Amygdala (tissue), 56 donors: ENCODE measurements at places on chromosomes 11 and 22.

DNA sequence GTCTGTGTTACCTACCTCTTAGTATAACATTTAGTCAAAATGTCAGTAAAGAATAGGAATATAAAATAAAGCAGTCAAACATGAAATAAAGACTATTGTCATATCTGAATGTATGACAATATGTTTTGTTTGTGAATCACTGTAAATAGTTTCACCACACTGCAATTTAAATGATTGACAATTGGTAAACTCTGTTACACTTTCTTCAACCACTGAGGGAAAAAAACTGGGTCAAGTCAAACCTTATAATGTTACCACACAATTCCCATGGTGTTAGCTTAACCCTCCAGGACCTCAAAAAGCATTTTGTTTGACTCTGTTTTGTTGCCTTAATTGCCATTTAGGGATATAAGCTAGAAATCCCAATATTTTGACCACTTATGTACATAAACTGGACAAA, 10.5 kb upstream of the MMP13 start:
- no peak for DNase-seq

- no peak for DNase-seq
Measured at GRCh38 chr22:22914726-22915669, 27.4 kb downstream of the IGLL5 start.

DNA sequence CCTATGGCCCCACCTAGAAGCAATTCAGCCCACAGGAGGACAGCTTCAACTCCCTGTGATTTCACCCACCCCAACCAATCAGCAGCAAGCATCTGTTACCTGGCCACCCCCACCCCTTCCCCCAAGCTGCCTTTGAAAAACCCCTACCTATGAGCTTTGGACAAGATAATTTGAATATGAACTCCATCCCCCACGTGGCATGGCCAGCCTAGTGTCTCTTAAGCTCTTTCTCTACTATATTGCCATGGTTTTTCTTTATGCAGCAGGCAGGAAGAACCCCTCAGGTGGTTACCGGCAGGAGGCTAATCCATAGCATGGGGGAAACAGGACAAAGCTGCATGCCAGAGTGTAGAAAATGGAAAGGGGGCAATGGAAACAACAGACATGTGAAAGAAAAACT, 29.0 kb downstream of the CTSC start:
- DNase-seq = no peak

DNA sequence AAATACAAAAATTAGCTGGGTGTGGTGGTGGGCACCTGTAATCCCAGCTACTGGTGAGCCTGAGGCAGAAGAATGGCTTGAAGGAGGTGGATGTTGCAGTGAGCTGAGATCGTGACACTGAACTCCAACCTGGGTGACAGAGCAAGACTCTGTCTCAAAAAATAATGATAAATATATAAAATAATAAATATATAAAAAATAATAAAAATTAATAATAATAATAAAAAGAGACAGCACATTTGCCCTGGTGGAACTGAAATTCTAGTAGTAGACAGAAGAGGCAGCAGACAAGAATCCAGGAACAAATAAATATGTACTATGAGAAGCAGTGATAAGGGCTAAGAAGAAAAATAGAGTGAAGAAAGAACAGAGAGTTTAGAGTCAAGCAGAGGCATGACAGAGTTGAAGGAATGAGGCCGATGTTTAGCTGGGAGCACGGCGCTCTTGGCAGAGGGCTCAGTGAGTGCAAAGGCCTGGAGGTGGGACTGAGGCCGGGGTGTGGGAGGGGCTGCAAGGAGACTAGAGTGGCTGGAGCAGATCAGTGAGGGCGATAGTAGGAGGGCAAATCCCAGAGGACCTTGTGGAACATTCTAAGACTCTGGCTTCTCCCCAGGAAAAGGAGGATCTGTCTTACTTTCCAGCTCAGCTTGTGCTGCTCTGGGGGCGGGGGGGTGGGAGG, 410.3 kb downstream of the MN1 start:
- no peak for DNase-seq

DNA sequence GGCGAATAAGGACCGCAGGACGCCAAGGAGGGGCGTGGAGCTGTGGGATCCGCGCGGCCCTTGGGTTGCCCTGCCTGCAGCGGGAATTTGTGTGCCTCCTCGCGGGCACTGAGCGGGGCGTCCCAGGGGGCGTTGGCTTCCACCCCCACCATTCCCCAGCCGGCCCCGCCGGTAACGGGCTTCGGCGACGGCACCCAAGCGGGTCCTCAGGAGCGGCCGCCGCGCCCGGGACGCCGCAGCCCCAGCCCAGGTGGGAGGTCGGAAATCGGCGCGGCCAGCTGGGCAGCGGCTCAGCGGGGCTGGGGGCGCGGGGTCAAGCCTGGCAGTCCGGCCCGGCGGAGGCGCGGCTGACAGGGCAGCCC, 320 bp downstream of the CLTCL1 start:
- DNase-seq = no peak

GRCh38 chr22:36419177-36419911, 31.6 kb upstream of the MYH9 start:
- no peak for DNase-seq

DNA sequence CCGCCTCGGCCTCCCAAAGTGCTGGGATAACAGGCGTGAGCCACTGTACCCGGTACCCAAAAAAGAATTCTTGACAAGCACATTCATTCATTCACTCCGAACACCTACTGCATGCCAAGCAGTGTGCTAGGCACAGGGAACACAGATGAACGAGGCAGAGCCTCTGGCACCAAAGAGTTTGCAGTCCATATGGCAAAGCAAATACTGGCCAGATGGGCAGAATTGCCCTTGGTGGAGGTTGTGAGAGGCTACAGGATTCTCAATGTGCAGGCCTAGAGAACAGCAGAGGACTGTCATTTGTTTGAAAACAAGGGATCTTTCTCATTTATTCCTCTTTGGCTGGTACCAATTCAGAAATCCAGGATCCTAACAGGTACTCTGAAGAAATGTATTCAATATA, 27.5 kb upstream of the MTCH2 start:
- DNase-seq = no peak

DNA sequence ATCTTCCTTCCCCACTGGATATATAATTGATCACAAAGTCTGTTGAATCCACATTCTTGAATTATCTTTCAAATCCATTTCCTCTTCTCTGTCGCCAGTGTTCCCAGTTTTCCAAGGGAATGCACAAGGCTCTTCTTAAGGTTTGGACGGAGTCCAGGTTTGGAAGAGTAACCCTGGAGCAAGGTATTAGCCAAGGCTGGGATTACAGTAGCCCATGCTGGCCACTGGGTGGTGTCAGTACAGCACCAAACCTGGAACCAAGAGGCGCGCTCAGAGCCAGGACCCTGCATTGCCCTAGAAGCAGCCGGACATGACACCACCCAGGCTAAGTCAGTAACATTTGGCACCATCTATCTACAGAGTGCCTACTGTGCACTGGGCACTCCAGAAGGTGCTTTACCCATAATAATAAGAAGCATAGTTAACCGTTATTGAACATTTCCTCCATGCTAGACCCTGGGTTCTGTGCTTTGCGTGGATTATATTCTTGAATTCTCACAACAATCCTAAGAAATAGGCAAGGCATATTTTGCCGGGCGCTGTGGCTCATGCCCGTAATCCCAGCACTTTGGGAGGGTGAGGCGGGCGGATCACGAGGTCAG, 48.0 kb upstream of the CLPB start:
- peak; percentile 17 for DNase-seq

DNA sequence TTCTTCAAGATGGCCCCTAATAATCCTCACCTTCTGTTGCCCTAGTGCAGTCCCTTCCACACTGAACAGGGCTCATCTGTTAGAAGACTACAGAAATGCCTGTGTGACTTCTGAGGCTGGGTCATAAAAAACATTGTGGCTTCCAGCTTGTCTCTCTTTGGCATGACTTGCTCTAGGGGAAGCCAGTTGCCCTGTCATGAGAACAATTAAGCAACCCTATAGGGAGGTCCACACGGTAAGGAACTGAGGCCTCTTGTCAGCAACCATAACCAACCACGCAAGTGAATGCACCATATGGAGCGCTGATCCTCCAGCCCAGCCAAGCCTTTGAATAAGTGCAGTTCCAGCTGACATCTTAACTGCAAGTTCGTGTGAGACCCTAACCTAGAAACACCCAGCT, 2.6 kb downstream of the LIPT2 start:
- DNase-seq = no peak

- DNase-seq = no peak
Measured at GRCh38 chr11:75454987-75455386, 22.0 kb upstream of the KLHL35 start.

GRCh38 chr11:59901306-59901705, 22.7 kb downstream of the OOSP3 start:
- DNase-seq = no peak

- DNase-seq = no peak
Measured at GRCh38 chr11:28743061-28743550, 634.9 kb downstream of the METTL15 start.

DNA sequence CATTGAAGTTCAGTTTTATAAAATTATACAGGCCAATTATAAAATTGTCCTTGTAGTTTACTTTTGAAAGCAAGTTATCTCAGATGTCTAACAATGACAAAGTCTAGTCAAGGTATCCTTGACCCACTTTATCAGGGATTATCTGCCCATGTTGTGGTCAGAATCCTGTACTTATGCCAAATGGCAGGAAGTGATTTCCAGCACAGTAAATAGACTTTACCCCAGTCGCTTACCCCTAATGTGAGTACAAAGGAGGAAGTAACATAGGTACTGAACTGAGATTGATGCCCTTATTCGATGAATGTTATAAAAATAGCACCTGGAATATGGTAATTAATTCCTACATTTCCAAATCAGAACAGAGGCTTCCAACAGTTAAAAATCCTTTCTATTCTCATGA, 355.7 kb downstream of the CNTN5 start:
- no peak for DNase-seq

DNA sequence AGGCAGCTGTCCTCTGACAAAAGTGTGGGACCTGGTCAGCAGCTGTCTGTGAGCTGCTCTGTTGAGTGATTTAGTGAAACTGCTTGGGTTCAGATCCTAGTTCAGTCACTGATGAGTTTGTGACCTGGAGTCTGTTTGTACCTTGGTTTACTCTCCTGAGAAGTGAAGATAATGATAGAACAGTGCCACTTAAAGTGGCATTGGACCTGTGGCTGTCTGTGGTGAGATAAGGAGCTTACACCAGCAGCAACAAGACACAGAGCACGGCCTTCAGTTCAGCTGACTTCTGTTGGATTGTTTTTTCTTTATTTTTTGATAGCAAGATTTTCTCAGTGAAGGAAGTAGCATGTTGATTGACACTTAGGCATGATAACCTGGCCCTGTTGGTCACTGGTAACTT, 46.2 kb upstream of the CTTN start:
- no peak for DNase-seq

DNA sequence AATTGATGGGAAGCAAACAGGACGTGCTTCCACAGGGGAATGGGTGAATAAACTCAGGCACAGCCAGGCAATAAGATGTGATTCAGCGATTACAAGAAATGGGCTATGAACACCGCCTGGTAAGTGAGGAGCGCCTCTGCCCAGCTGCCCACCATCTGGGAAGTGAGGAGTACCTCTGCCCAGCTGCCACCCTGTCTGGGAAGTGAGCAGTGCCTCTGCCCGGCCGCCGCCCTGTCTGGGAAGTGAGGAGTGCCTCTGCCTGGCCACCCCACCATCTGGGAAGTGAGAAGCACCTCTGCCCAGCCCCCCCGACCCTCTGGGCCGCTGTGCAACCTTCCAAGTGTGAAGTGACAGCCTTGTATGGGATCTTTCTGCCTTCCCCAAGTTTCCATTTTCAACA, 73.2 kb upstream of the PRR5 start:
- DNase-seq = no peak

DNA sequence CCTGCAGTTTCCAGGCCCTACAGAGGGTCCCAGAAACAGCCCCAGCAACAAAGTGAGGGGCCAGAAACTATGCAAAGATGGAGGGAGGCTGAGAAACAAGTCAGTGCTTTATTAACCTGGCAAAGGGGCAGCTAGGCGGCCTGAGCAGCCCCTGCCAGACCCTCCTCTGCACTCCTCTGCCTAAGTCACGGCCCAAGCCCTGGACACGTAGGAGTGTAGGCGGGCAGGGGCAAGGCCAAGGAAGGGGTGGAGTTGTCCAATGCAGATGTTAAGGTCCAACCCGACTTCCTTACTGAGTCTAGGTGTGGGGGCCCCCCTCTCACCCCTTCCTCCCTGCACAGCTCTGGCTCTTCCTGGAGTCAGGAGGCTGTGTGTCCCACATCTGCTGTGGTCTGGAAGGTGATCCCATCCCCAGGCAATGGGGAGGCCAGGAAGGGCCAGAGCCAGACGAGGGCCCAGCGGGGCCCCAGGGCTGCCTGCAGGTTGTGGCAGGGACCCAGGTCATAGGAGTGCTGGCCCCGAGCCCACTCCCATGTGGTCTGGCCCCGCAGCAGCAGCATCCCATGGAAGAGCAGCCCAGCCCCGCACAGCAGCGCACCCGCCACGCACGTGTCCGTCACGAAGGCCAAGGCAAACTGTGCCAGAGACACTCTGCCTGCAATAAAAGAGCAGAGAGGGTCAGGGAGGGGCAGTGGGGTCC, 6.5 kb downstream of the ZDHHC24 start:
- no peak for DNase-seq

- DNase-seq = no peak
Measured at GRCh38 chr22:17969701-17970113, 54.7 kb downstream of the MICAL3 start.

- no peak for DNase-seq
Measured at GRCh38 chr22:26431261-26431995, 2.4 kb downstream of the ASPHD2 start.

- no peak for DNase-seq
Measured at GRCh38 chr11:88433536-88434230, 96.1 kb upstream of the CTSC start.

DNA sequence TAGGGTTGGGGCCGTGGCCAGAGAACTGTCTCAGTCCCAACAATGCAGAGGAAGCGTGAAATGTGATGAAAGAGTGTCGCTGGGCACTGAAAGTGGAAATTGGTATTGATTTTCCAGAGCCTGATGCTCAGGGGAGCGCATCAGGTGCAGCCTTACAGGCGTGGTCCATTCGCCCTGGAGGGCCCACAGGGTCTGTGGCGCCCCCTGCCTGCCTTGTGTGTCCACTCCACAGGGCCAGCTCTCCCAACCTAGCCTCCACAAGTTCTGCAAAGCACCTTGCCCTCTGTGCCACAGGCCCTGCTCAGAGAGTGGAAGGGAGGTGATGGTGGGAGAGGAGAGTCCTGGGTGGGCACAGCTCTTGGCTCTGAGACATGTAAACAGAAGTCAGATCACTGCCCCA, 54.9 kb upstream of the LMO1 start:
- DNase-seq = no peak

DNA sequence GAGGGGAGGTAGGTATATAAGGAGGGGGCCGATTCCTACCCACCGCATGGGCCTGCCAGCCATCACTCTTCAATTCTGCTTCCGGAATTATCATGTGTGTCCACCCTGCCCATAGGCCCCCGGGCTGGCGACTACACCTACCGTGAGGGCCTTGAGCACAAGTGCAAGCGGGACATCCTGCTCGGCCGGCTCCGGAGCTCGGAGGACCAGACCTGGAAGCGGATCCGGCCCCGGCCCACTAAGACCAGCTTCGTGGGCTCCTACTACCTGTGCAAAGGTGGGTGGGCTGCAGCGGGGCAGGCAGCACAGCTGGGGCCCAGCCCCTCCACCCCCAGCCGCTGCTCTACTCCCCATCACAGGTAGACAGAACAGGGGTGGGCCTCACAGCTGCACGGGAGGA, 38.4 kb upstream of the TEF start:
- no peak for DNase-seq

GRCh38 chr11:94183251-94183885, 54.7 kb downstream of the PANX1 start:
- no peak for DNase-seq

GRCh38 chr22:43333978-43334377, 9.2 kb downstream of the SCUBE1 start:
- DNase-seq = no peak
